ENCODE measurements at places on chromosomes 5 and 9. TPM values are rescaled to one million over a fixed set of nuclear protein-coding genes. Genes with fewer than 3 reads are reported as not detected.

The SUSD3 gene
- total RNA-seq, result 0.78 TPM

The NUTM2G gene
- not detected for total RNA-seq

The AUH gene
- 28.0 TPM for total RNA-seq

The LECT2 gene
- not detected for total RNA-seq

The CCDC171 gene
- total RNA-seq, result 2.3 TPM

The ESM1 gene
- total RNA-seq, result not detected

The CTXN3 gene
- total RNA-seq, result not detected

The TEX48 gene
- total RNA-seq, result not detected

The MZB1 gene
- 0.34 TPM for total RNA-seq

The KIF4B gene
- under 0.01 TPM for total RNA-seq

The PDE8B gene
- total RNA-seq, result under 0.01 TPM

The PCDHB5 gene
- total RNA-seq, result 0.34 TPM

The SLC1A3 gene
- total RNA-seq, result 16.9 TPM

The FAM120AOS gene
- 55.7 TPM for total RNA-seq

The FAM221B gene
- total RNA-seq, result not detected

The SAP30L gene
- total RNA-seq, result 27.3 TPM

The CFAP157 gene
- not detected for total RNA-seq

The NEURL1B gene
- 4.8 TPM for total RNA-seq

The IFNK gene
- not detected for total RNA-seq

The SLC6A19 gene
- not detected for total RNA-seq

The SLCO4C1 gene
- total RNA-seq, result under 0.01 TPM

The TMEM252 gene
- not detected for total RNA-seq

The FANCC gene
- 5.8 TPM for total RNA-seq

The TYRP1 gene
- not detected for total RNA-seq

The OR1J2 gene
- not detected for total RNA-seq

The MAP3K1 gene
- total RNA-seq, result 14.4 TPM

The TAS2R1 gene
- not detected for total RNA-seq

The GPR151 gene
- not detected for total RNA-seq

The INSL4 gene
- total RNA-seq, result not detected

The CARTPT gene
- total RNA-seq, result not detected

The MYMK gene
- not detected for total RNA-seq

The PTGES gene
- total RNA-seq, result 11.0 TPM

All from nasal cavity respiratory epithelium epithelial cell of viscerocranial mucosa (primary cell).